RWPE2 (cell line): ENCODE measurements at places on chromosomes 3 and 15.

GRCh38 chr3:77718311-77718710 is 678.4 kb downstream of the ROBO2 start:
- DNase-seq = no peak

DNA sequence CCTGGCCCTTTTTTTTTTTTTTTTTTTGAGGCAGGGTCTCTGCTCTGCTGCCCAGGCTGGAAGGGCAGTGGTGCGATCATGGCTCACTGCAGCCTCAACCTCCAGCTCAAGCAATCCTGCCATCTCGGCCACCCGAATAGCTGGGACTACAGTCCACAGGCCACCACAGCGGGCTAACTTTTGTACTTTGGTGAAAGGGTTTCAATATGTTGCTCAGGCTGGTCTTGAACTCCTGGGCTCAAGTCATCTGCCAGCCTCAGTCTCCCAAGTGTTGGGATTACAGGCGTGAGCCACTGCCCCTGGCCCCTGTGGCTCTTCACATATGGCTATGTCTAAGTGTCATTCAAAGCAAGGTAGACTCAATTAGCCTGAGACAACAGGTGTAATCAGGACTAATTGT is 8.8 kb upstream of the DPPA2 start:
- no peak for DNase-seq

GRCh38 chr3:128456776-128457715 is 9.6 kb downstream of the DNAJB8 start:
- DNase-seq = no peak

- no peak for DNase-seq
Observed at GRCh38 chr15:96247621-96248305, 82.7 kb upstream of the NR2F2 start.

- no peak for DNase-seq
Observed at GRCh38 chr3:48628277-48629017, 6.8 kb downstream of the SLC26A6 start.

DNA sequence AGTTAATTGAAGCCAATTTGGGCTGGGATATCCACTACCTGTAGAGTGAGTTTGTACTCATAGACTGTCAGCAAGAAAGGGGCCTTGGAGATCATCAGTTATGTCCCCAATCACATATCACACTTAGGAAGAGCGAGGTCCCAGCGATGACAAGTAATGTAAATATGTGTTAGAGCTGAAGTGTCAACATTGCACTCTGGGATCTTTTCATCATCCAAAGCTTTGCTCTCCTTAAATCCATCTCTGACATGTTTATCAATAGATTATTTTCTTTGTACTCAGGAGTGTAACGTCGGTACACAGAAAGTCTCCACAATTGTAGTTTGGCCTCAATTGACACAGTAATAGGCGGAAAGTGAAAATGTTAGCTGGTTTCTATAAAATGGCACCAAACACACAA is 113.7 kb upstream of the TPRG1 start:
- no peak for DNase-seq

DNA sequence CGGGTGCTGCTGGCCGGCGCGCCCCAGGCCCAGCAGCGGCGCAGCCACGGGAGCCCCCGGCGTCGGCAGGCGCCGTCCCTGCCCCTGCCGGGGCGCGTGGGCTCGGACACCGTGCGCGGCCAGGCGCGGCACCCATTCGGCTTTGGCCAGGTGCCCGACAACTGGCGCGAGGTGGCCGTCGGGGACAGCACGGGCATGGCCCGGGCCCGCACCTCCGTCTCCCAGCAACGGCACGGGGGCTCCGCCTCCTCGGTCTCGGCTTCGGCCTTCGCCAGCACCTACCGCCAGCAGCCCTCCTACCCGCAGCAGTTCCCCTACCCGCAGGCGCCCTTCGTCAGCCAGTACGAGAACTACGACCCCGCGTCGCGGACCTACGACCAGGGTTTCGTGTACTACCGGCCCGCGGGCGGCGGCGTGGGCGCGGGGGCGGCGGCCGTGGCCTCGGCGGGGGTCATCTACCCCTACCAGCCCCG is 777 bp downstream of the LOXL1 start:
- no peak for DNase-seq

GRCh38 chr3:143750841-143751240 is 97.4 kb downstream of the SLC9A9 start:
- no peak for DNase-seq

- DNase-seq = peak; percentile 57
Observed at GRCh38 chr3:126542340-126543241, 16.1 kb downstream of the C3orf22 start.

GRCh38 chr3:32597656-32598055 is 27.0 kb upstream of the DYNC1LI1 start:
- no peak for DNase-seq

- DNase-seq = peak; percentile 77
Observed at GRCh38 chr15:21260966-21261395, 179.3 kb downstream of the POTEB3 start.

GRCh38 chr3:195956577-195956976 is 48.2 kb upstream of the TNK2 start:
- DNase-seq = no peak

- no peak for DNase-seq
Observed at GRCh38 chr3:17847156-17847555, 104.7 kb upstream of the TBC1D5 start.

- peak; percentile 65 for DNase-seq
Observed at GRCh38 chr15:92610101-92610520, 45.5 kb downstream of the FAM174B start.

GRCh38 chr15:80679167-80679803 is 15.8 kb upstream of the ABHD17C start:
- no peak for DNase-seq

DNA sequence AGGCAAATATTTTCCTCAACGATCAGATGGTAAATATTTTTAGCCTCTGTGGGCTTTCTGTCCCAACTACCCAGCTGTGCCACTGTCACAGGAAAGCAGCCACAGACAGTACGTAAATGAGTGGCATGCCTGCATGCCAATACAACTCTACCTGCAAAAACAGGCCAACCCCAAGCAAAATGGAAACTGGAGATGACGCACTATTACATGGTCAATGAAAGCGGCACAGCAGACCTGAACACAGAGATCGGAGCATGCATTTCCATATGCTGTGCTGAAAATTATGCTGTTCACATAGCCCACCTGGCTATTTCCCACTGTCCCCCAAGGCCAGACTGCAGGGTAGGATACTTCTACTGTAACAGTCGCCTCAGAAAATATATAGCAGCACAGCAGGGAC is 57.8 kb downstream of the HERC2 start:
- no peak for DNase-seq

DNA sequence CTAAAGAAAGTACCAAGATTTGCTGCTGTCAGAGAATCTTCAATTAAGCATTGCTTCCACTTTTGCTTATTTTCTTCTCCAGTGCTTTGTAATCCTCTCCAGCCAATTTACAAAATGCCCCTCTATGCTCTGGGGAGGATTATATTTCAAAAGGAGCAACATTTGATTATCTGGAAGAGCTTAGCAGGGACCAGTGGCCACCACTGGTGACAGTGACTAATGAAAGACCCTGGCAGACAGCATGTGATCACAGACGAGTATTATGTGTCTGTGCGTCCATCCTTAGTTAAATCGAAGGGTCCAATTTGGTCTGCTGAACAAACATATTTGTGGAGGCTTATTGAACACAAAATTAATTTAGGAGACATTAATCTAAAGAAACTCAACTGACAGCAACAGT is 152.6 kb downstream of the ZNF621 start:
- no peak for DNase-seq

DNA sequence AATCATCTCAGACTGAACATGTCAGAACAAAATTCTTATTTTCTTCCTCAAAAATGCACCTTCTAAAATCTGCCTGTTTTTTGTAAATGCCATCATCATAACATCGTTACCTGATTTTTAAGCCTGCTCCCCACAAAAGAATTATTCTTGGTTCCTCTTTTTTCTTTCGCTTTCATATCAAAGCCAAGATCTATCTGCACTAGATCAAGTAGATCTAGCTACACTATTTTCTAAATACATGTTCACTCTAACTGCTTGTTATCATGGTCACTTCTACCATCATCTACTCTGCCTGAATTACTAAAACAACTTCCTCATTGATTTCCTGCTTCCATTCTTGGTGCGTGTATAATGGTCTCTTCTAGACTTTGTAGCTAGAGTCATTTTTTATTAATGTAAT is 217.7 kb downstream of the ARPP21 start:
- DNase-seq = no peak

DNA sequence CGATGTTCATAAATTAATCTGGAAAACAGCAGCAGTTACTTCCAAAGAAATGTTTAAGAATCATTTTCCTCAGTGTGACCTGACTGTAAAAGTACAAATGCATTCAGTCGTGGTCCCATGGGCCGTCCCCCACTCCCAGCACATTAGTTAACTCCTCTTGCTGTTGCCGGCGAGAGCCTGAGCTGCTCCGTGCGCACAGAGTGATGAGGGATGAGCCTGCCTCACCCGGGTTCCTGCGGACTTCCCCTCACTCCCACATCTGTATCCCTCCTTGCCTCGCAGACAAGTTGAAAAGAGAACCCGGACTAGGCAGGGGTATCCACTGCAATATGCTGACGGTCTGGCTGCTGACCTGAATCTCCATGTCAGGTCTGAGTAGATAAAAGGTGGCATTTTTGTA is 861.7 kb upstream of the NR2F2 start:
- no peak for DNase-seq

DNA sequence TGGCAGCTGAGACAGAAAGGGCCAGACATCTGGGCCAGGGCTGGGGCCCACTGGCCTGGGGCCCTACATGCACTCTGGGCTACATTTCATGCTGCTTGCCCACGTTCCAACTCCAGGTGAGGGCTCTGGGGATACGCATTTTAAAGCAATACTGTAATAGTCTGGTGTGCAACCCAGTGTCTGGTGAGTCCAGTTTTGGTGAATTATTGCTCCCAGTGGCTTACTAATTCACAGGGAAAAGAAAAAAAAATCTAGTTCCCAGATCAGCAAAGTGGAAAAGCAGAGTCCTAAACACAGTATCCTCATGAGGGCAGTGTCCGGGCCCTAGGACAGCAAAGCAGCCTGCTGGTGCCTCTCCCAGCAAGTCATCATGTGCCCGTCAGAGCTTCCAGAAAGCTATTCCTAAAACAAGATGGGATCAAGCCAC is 82.4 kb downstream of the CCNL1 start:
- DNase-seq = no peak

DNA sequence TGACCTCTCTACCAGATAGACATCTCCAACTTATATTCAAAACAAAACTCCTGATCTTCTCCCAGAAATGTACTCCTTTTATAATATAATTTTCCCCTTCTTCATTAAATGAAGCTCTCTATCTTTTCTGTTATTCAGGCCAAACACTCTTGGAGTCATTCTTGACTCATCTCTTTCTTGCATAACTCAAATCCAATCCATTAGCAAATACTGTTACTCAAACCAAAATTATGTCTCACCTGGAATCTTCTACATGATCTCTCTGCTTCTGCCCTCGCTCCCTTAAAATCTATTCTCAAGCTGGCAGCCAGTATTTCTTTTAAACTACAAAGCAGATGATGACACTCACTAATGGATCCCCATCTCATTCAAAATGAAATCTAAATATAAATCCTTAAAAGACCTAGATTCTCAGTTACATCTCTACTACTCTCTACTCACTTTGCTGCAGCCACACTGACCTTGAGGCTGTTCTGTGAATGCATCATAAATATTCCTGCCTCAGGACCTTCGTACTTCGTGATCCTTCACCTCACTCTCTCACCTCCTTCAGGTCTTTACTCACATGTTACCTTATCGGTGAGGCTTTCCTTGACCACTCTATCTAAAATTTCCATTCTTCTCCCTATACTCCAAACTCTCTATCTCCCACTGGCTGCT is 160.9 kb downstream of the TBC1D5 start:
- DNase-seq = no peak

DNA sequence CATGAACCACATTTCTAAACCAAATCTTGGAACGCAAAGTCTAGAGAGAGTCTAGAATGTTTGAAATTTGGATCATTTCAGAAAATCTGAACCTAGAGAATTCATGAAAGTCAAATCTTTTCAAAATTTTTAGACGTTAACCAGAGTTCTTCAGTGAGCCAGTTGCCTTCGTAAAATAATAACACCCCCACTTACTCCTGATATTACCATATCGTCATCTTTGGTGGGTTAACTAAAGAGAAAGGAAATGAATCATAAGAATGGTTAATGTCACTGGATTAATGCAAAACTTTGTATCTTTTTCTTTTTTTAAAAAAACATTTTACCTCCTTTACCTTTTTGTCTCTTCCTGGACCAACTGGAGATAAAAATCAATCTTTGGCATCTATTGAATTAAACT is 1.2 kb upstream of the ZBED2 start:
- no peak for DNase-seq

- no peak for DNase-seq
Observed at GRCh38 chr3:194487289-194488054, 670 bp upstream of the ATP13A3 start.

DNA sequence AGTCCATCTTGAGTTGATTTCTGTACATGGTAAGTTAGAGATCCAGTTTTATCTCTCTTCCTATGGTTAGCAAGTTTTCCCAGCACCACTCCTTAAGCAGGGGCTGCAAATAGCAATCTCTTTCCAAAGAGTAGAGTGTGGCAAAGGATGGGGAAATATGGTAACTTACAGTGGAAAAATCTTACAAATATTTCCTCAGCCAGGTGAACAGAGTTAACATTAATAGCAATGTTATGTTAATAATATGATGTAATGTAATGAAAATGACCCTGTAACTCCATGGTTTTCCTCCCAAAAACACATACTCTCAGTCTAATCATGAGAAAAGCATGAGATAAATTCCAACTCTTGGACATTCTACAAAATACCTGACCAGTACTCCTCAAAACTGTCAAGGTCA is 30.4 kb downstream of the FSIP1 start:
- no peak for DNase-seq

GRCh38 chr3:187264911-187265310 is 26.6 kb downstream of the MASP1 start:
- DNase-seq = no peak

GRCh38 chr15:56051676-56052075 is 58.3 kb upstream of the NEDD4 start:
- DNase-seq = no peak

DNA sequence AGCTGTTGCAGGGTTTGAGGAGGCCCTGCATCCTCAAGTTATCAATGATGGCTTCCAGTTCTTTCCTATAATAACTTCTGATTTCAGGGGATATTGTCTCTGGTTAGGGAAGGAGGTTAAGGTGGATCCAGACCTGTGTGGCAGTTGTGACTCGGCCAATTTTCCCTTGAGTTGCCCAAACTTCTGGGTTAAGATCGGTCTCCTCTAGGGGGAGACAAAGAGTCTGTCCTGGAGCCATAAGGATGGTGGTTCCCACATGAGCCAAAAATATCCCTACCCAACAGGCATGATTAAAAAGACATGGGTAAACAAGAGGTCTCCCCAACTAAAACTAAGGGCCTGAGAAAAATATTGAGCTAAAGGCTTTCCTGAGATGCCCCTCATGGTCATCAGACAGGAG is 227.5 kb upstream of the MDFIC2 start:
- no peak for DNase-seq
